ENCODE measurements at places on chromosomes 7 and 10. TPM values are rescaled to one million over a fixed set of nuclear protein-coding genes. Genes with fewer than 3 reads are reported as not detected.

Gene CYP2W1
- total RNA-seq = 4.5 TPM

Gene NAT16
- not detected for total RNA-seq

Gene FKBP9
- 73.2 TPM for total RNA-seq

Gene UPK3BL2
- total RNA-seq = 13.7 TPM

Gene NPY4R2
- 5.2 TPM for total RNA-seq

Gene TLX1
- 0.21 TPM for total RNA-seq

Gene ASZ1
- not detected for total RNA-seq

Gene HHEX
- total RNA-seq = 2.1 TPM

Gene C7orf57
- 0.24 TPM for total RNA-seq

Gene PKD2L1
- 0.52 TPM for total RNA-seq

Gene BAG3
- 30.4 TPM for total RNA-seq

Gene ASIC3
- 1.0 TPM for total RNA-seq

Gene PLCE1
- 45.5 TPM for total RNA-seq

Gene OLAH
- total RNA-seq = not detected

Gene C10orf67
- not detected for total RNA-seq

Gene FANK1
- total RNA-seq = 6.9 TPM

Gene OR13A1
- total RNA-seq = not detected

Gene HABP2
- 0.79 TPM for total RNA-seq
